ENCODE measurements at places on chromosomes 16 and 17. TPM values are rescaled to one million over a fixed set of nuclear protein-coding genes. Genes with fewer than 3 reads are reported as not detected.

KRTAP4-1 gene
- total RNA-seq, result not detected

IKZF3 gene
- total RNA-seq, result 8.2 TPM

TRPV2 gene
- total RNA-seq, result 86.5 TPM

SLC16A6 gene
- 7.5 TPM for total RNA-seq

PRR35 gene
- not detected for total RNA-seq

- DNase-seq, result no peak
Observed at GRCh38 chr17:36130346-36130745, 26.7 kb downstream of the CCL4 start.

- no peak for DNase-seq
Observed at GRCh38 chr16:48014349-48015135, 141.3 kb downstream of the ABCC12 start.

GRCh38 chr17:21288571-21289017, 4.1 kb downstream of the MAP2K3 start:
- no peak for DNase-seq

DNA sequence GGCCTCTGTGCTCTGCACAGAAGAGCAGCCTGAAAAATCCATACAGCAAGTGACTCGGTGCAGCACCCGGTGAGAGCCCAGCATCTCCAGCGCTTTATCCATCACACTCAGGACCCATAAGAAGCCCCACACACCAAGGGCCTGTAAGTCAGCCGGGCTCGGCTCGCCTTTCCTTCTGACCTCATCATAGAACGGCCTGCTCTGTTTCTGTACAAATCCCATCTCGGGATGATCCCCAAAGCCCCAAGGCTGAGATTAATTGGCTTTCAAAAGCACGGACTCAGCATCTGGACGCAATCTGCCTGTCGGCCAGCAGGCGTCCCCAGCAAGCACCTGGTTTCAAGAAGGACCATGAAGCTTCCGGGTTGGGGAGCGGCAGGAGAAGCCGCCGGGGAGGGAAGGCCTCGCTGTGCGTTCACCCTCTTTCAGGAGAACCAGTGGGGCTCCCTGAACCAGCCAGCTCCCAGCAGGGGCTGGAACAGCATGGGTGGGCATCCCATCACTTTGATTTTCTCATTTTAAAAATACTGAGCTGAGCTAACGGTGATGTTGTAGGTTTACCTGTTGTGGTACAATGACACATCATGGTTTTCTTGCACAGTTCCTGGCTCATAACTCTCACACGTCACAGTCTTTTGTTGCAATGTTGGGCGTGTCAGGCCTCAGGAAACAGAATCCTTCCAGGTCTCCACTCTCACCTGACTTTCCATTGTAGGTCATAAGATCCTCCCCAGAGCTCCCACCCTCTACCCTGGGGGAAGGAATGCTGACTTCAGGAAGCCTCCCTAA, 6.7 kb downstream of the CCDC57 start:
- DNase-seq, result peak; percentile 91

DNA sequence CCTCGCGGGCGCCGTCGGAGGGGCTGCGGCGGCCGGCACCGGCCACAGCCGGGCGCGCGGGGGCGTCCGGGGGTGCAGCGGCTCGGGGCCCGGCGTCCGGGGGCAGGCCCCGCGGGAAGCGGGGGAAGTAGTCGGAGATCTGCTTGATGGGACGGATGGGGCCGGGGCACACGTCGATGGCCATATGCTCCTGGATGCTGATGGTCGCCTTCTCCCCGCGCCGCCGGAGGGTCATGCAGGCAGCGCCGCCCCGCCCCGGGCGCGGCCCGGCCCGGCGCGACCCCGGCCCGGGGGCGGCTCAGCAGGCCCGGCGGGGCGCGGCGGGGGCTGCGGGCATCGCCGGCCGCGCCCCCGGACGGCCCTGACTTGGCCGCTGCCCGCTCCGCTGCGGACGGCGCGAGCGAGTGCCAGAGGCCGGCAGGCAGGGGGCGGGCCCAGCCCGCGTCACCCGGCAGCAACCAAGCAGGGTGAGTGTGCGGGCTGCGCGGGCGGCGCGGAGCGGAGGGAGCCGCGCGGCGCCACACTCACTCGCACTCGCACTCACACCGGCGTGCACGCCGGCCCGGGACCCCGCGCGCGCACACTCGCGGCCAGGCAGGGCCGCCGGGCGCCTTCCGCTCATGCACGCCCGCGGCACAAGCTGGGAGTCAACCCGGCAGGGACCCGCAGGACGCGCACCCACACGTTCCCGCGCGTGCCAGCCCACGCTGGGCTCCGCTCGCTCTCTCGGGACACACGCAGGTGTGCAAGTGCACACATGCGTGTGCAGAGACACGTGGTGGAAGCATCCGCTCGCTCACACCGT, at the start of gene DOC2B:
Gene DOC2B (minus strand): TSS at position 406 of the 805 bp plus-strand sequence. CDS start 171 bp downstream, at position 235.
- peak; percentile 77 for DNase-seq

- DNase-seq, result no peak
Observed at GRCh38 chr17:78993981-78994671, 14.4 kb upstream of the LGALS3BP start.

DNA sequence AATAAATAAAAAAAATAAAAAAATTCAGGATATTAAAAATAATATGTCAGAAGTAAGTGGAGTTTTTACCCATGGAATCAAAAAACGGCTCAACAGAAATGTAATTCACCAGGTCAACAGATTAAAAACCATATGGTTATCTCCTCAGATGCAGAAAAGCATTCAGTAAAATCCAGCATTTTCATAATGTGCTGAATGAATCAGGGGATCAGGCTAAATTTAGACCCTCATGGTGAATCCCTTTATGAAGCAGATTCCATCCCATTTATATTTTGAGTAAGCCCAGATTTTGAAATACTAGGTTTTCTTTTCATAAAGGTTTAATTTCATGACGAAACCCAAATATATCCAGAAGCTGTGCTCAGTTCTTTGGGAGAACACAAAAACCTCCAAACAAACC, 84.4 kb downstream of the OR1D5 start:
- no peak for DNase-seq

DNA sequence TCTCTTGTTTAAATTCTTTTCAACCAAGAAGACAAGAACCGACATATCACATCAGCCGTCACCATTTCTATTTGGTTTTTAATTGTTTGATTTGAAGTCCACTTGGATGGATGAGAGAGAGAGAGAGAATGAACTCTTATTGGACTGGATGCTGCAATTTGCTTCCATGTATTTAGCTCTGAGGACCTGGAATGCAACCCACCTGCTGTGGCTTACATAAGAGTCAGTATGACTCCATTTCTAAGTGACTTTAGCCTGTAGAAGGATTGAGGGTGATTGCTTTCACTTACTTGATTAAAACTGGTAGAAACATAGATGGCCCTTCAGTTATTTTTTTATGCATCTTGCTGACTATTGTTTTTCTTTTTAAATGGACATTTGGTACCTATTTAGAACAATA, 296.1 kb downstream of the CNTNAP4 start:
- DNase-seq, result no peak

GRCh38 chr16:68072038-68072695, 13.0 kb upstream of the NFATC3 start:
- DNase-seq, result no peak

- no peak for DNase-seq
Observed at GRCh38 chr16:4204521-4204920, 37.4 kb downstream of the SRL start.

DNA sequence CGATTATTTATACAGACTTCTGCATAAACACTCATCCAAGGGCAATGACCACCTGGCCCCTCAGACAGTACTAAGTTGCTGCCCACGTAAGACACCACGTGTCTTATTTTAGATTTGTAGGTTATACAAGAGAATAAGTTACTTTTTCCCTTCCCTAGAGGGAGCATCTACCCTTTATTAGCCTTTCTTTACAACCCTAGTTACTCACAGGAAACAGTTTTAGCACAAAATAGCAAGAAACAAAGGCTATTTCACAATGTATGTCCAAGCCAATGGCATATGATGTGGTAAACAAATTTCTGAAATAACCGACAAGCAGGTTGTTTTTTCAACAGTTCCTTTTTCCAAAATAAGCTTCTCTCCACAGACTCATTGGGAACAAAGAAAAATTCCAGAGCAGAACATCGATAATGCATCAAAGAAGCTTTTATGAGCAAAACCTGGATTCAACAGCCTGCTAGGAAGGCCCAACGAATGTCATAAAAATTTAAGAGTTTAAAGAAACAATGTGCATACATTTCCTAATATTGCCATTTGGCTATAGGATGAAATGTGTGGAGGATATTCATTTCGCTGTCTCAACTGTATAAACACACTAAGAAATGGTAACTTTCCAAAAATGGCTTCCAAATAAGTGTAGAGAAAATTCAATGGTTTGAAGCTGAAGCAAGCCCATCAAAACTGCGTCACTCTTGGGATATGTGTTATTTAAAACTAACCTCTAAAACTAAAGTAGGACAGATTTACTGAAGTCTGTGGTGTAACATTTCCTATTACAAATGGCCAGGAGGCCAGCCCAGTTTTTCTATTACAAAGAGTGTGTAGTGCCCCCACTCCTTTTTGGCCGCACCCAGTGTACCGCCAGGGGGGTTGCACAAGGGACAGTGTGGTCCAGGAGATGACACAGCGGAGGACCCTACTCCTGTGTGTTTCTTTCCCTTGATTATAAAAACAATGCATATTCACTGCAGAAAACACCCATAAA, 50.4 kb upstream of the ERN1 start:
- peak; percentile 74 for DNase-seq

GRCh38 chr17:81635973-81636504, 873 bp downstream of the NPLOC4 start:
- no peak for DNase-seq

GRCh38 chr17:58586009-58586644, 71.7 kb upstream of the MTMR4 start:
- DNase-seq, result no peak

DNA sequence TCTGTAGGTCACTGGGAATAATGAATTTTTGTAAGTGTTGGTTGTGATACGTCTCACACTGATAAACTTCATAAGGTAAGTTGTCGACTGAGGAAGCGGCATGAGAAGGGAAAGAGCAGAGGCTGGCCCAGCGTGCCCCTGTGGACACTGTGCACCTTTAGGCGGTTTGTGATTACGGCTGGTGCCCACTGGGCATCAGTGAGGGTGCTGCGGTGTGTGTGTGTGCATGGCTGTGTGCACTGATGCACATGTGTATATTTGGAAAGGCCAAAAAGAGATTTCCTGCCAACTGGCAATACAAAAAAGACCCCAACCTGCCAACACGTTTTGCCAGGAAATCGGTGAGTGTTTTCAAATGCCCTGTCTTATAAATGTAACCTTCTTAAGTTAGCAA, 11.9 kb downstream of the IRF8 start:
- no peak for DNase-seq

GRCh38 chr16:67862623-67863583, 9.9 kb upstream of the EDC4 start:
- DNase-seq, result no peak

- DNase-seq, result no peak
Observed at GRCh38 chr17:50793007-50793406, 25.7 kb upstream of the ANKRD40CL start.

GRCh38 chr16:24539850-24540601, 660 bp downstream of the RBBP6 start:
- DNase-seq, result peak; percentile 88

GRCh38 chr16:11668623-11669379, 546 bp downstream of the SNN start:
- DNase-seq, result no peak

DNA sequence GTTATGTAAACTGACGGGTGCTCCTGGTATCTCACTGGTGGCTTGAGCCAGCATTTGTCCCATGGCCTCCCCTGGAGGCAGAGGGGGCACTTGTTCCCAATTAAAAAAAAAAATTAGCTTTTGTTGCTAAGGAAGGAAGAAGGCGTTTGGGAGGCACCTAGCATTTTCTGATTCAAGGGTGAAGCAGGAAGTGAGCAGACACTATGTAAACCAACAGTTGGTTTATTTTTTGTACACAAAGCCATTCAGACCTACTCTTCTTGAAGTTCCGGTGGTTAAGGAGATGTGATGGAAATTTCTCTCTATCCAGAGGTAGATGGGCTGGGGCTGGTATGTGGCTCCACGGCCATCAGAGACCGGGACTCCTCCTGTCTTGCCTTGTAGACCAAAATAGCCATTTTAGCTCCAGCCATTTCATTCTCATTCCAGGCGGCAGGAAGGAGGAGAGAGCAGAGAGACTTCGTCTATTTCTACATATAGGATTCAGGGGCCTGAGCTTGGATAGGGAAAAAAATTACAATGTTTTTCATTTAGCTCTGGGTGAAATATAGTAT, 103.0 kb downstream of the SNX29 start:
- DNase-seq, result peak; percentile 27

DNA sequence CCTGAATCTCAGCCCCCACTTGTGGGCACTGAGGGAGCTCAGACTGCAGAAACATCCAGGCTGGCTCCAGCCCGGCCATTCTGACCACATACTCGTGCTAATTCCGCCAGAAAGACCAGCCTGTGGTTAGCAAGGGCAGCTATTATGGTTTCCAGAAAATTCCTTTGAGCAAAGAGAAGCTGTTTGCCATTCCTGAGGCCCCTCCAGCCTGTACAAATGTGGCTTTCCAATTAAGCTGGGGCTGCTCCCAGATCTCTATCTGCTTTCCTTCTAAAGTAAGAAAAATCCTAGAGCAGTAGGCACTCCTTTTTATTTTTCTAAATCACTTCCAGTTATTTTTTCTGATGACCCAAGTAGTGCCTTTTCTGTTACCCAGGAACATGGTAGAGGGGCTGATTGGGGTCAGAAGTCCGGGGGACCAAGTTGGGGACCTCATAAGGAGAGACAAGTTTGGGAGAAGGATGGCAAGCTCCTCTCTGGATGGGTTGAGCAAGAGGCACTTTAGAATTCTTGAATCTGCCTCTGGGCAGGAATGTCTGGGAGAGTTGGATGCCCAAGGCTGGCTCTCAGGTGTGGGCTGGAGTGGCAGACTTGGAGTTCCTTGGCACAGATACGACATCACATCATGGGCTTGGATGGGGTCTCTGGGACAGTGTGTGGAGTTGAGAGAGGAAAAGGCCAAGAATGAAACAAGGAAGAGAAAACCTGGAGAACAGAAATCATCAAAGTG, 83.3 kb upstream of the TNRC6C start:
- DNase-seq, result no peak

DNA sequence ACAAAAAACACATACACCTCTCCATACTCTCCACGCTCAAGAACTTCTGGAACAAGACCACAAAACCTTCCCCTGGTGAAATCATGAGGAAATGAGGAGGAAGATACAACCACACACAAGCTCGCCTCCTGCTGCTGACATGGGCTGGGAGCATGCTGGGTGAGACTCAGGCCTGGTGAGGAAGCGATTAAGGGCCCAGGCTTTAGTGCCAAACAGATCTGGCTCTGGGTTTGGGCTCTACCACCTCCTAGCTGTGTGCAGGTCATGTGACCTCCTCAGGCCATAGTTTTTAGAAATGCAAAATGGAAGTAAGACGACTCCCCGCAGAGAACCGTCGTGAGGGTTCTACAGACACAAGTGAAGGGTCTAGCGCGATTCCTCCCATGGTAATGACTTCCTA, 41.3 kb downstream of the VAC14 start:
- no peak for DNase-seq

GRCh38 chr16:84098939-84099338, 17.8 kb downstream of the MBTPS1 start:
- DNase-seq, result no peak

GRCh38 chr16:88451586-88452481, 1.2 kb upstream of the ZFPM1 start:
- no peak for DNase-seq

Data from upper lobe of right lung (tissue), 1 donor.